Right renal cortex interstitium (tissue), 3 donors: ENCODE measurements at places on chromosomes 7 and 10. TPM values are rescaled to one million over a fixed set of nuclear protein-coding genes. Genes with fewer than 3 reads are reported as not detected.

- peak; percentile 74 for DNase-seq
Measured at GRCh38 chr10:2927958-2928840, 139.1 kb upstream of the PFKP start.

- DNase-seq = no peak
Measured at GRCh38 chr7:101722247-101722646, 93.2 kb upstream of the MYL10 start.

- no peak for DNase-seq
Measured at GRCh38 chr7:22174574-22174953, 182.4 kb downstream of the RAPGEF5 start.

Gene CDC14C
- not detected for polyA plus RNA-seq

Gene IL2RA
- polyA plus RNA-seq = not detected

DNA sequence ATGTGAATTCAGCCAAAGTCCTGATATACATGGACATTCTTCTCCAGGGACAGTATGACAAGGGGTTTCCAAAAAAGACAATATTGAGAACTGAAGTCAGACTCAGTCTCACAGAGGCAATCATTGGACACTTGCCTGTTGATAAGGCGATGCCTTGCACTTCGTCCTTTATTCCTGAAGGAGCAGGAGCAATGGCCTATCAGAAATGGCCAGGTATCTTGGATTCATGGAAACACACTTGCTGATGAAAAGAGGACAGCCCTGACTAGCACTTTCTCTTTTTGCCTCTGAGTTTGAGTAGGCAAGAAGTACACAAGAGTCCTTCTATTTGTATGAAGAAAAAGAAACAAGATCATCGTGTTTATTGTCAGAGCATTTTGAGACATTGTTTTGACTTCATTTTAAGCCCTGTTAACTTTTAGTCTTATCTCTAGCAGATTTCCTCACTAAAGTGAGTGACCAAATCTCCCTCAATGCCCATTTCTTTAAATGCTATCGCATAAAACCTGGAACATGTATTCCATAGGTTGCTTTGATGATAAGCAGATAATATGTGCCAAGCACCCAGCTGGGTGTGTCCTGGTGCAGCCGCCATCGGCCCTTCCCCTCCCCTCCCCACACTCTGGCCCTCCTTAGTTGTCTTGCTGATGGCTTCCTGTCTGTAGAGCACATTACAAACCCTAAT lies 26.6 kb downstream of the ST8SIA6 start:
- DNase-seq = no peak

Gene PLAU
- 34.4 TPM for polyA plus RNA-seq

Gene ZNF786
- polyA plus RNA-seq = 7.8 TPM

Gene AKR1C4
- polyA plus RNA-seq = not detected

GRCh38 chr10:24132741-24133140 lies 76.2 kb upstream of the KIAA1217 start:
- DNase-seq = no peak

Gene OPN1SW
- polyA plus RNA-seq = 1.8 TPM

DNA sequence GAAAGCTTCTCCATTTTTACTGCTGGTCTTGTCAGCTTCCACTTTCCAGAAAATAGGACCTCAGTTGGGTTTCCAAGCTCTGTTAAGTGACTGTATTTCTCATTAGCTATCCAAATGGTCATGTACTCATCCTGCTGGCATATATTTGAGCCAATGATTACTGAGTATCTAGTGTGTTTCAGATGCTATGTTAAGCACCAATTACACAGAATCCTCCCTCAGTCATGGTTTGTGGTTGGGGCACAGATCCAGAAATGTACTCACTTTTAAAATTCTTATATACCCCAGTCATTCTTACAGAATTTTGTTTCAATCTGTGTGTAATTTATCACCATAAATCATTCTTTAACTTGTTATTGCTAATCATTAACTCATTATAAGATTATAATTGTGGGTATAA lies 362.3 kb upstream of the MTPN start:
- DNase-seq = no peak
